Activated effector memory CD4-positive, alpha-beta T cell treated with Interleukin-2 at 50 U/mL for 16 hours (primary cell): ENCODE measurements at places on chromosomes 13 and 19.

- no peak for DNase-seq
Measured at GRCh38 chr19:3386447-3387234, 20.3 kb downstream of the NFIC start.

GRCh38 chr13:59176775-59177174 is 987.0 kb downstream of the DIAPH3 start:
- DNase-seq, result no peak

GRCh38 chr19:3831601-3832000 is 37.2 kb downstream of the ZFR2 start:
- no peak for DNase-seq

GRCh38 chr13:106683179-106683578 is 115.2 kb upstream of the ARGLU1 start:
- DNase-seq, result no peak
